ENCODE measurements at places on chromosomes 5 and 9.

GRCh38 chr9:126016579-126017290 is 269.6 kb downstream of the PBX3 start:
- peak; percentile 70 for DNase-seq

GRCh38 chr5:177435847-177436536 is 9.5 kb downstream of the GRK6 start:
- no peak for DNase-seq

DNA sequence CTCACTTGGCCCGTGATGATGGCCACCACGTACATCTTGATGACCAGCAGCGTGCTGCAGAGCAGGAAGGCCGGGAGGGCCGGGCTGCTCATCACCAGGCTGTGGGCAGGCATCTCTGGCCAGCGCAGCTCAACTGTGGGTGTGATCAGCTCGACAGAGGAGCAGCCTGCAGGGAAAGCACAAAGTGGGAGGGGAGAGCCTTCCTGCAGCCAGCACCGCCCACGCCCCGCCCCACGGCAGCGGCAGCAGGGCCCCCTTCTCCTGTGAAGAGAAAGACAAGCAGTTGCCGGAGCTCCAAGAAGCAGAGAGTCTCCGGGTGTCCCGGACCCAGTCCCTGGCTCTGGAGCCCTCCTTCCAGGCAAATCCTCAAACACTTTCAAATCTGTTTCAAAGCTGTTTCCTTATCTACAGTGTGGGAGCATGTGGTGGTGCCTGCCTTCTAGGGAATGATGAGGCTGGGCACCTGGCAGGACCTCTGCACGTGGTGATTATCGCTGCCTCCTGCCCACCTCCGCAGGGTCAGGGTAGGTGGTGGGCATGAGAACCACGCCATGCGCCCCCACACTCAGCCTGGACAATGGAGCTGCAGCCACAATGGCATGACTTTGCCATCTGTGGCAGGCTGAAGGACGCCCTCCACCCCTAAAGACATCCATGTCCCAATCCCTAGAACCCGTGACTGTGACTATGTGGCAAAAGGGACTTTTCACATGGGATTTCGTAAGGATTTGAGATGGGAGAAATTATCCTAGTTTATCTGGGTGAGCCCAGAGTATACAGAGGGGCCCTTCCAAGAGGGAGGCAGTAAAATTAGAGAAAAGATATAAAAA is at the start of gene PTGES:
Gene PTGES, minus strand, starts transcription at position 143 of the 830 bp plus-strand sequence. Its CDS starts 30 bp downstream, at position 113.
- DNase-seq: peak; percentile 77

GRCh38 chr5:143220748-143221251 is 182.7 kb downstream of the NR3C1 start:
- DNase-seq: no peak

DNA sequence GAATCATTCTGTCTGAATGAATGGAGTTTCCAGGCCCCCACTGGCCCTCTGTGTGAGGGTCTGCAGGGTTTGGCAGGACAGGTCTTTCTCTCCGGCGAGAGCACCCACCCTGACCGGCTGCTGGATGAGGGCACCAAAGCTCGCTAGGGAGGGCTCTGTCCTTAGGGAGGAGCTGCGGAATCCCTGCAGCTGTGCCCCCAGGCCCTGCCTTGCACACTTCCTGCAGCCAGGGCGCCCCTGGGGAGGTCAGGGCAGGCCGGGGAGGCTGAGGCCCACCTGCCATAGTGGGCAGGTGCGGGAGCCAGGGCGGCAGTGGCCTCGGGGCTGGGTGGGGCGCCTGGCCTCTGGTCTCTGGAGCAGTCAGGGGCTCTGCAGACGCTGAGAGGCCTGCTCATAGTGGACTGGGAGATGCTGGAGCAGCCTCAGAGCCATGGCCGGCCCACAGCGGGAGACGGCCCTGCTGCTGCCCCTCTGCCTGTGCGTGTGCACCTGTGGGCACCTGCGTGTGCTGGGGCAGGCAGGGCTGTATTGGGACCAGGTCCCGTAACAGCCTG is 36.1 kb downstream of the EXOC3 start:
- no peak for DNase-seq

DNA sequence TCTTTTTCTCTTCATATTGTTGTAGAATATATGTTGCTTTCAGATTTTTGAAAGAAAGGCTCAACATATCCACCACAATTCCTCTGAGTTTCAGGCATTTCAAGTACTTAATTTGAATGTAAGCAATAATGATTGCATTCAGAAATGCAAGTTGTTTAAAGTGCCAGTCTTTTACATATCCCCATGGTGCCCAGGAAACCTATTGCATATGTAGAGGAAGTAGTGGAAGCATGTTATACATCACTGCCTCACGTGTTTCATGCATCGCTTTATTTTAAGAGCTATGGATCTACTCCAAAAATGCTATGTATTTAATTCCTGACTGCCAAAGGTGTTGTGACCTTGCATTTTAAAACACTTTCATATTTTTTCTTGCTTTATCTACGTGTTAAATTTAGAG is 28.1 kb downstream of the CPEB4 start:
- DNase-seq: no peak

- DNase-seq: no peak
Measured at GRCh38 chr5:122909470-122910100, 64.2 kb downstream of the SNX24 start.

- DNase-seq: no peak
Measured at GRCh38 chr9:83433846-83434245, 104.4 kb downstream of the FRMD3 start.

- DNase-seq: peak; percentile 82
Measured at GRCh38 chr9:6680797-6681146, 35.2 kb upstream of the GLDC start.

GRCh38 chr9:85523202-85523601 is 218.6 kb downstream of the AGTPBP1 start:
- DNase-seq: peak; percentile 36

DNA sequence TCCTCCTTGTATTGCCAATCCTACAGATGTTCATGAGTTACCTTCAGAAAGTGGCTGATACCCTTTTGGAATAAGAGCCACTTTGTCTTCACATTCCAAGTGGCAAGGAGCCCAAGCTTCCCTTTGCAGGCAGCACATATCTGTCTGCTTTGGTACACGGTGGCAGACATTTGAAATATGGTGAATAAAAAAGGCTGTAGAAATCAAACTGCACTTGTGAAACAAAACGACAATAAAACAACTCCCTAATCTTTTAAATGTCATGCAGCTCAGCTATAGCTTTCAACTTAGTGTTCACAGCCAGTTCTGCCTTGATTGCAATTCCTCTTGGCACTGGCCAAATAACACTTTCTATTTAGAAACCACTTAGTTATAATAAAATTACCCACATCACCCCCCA is 35.0 kb upstream of the DMAC1 start:
- DNase-seq: no peak

GRCh38 chr9:106916466-106917235 is 53.7 kb downstream of the ZNF462 start:
- peak; percentile 56 for DNase-seq

GRCh38 chr9:14031060-14031414 is 282.9 kb downstream of the NFIB start:
- DNase-seq: no peak

GRCh38 chr9:132880324-132880661 is 1.6 kb downstream of the SPACA9 start:
- DNase-seq: no peak

DNA sequence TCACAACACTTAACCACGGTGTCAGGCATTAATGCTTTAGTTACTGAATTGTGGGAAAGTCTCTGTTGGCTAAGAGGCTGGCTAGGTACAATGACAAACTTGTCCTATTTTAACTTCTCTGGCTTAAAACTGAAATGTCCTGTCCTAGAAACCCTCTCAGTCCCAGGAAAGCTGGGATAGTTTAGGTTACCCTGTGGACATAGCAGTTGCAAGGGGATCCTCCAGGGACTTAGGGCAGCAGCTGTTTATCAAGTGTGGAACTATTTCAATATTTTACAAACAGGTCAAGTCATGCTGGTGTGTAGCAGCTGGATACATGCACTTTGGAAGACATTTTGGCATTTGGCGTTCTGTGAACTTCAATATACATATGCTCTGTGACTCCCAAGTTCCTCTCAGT is 95.0 kb upstream of the ARRDC3 start:
- no peak for DNase-seq

DNA sequence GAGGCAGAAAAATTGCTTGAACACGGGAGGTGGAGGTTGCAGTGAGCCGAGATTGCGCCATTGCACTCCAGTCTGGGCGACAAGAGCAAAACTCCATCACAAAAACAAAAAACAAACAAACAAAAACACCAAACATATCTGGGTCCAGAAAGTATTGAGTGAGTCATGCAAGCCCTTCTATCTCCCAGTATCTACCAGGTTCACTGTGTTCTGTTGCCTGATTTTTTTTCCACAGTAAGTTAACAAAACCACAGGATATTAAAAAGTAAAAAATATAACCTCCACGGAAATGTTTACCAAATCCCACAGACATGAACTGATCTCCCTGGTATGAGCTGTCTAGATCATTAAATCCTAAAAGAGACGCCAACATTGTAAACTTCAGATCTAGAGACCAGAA is 94.4 kb downstream of the ANKH start:
- no peak for DNase-seq

DNA sequence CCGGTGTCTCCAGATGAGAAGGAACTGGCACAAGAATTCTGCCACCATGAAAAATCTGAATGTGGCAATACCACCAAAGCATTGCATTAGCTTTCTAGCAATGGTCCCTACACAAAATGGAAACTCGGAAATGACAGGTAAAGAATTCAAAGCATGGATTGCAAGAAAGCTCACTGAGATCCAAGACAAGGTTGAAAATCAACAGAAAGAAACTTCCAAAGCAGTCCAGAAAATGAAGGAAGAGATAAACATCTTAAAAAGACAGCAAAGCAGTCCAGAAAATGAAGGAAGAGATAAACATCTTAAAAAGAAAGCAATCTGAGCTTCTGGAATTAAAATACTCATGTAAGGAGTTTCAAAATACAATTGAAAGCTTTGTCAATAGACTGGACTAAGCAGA is 16.8 kb upstream of the GRXCR2 start:
- DNase-seq: no peak

DNA sequence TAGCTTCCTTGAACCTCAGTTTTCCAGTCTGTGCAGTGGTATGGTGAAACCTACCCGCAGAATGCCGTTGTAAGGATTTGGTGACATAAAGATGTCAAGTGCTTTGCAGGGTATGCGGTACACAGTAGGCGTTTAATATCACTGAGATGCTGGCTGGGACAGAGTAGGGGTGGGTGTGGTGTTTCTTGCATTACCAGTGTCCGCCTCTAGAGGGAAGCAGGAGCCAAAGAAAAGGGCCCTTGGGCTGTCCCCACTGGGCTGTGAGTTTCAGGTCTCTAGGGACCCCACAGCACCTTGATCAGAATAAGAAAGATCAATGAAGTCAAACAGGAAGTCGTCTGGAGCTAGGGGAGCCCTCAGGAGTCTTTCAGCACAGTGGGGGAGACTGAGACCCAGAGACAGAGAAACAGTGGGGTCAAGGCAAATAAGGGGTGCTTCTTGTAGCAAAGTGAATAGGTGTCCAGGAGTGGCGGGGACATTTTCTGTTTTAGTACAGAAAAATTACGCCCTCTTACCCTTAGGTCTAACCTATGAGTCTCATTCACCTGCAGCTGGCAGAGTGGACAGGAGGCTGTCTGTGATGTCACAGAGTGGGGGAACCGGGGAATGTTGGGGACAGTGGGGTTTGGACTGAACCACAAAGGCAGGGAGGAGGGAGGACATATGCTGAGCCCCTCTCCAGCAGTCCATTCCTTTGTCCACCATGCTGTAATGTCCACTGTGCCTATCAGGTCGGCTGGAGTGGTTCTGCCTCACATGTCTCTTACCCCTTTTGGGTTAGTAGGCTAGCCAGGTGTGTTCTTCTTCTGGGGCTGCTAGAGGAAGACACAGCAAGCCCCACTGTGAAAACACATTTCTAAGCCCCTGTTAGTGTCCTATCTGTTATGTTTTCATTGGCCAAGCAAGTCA is 4.7 kb upstream of the TEX53 start:
- peak; percentile 75 for DNase-seq

DNA sequence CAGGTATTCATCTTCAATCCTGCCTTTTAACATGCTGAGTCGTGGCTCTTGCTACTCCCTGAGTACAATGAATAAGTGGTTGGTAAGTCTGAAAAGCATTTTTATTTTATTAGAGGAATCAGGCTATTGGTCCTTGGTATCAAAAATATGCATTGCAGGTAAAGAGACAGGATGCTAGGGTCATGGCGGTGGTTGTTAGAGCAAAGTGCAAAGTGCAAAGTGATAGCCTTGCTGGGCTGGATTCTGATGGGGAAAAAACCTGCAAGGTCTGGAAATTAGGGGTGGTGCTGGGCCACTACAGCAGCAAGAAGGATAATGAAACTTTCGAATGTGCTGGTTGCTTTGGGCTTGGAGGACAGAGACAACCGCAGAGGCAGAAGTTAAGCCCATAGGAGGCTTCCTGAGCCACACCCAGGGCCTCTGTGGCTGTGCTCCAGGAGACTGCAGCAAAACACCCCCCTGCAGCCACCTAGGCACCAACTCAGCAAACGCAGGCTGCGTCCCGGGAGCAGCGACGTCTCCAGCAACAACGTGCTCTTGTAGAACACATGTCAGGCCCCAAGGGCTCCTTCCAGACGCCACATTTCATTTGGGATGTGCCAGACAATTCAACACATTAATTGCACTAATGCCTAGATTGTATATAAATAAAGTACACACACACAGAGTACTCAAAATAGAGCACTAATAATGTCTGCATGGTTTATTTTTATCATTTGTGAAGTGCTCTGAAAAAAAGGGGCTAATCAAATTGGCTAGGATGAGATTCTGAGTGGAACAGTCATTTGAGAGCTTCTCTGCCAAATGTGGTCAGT is 149.8 kb upstream of the RAPGEF1 start:
- peak; percentile 76 for DNase-seq

DNA sequence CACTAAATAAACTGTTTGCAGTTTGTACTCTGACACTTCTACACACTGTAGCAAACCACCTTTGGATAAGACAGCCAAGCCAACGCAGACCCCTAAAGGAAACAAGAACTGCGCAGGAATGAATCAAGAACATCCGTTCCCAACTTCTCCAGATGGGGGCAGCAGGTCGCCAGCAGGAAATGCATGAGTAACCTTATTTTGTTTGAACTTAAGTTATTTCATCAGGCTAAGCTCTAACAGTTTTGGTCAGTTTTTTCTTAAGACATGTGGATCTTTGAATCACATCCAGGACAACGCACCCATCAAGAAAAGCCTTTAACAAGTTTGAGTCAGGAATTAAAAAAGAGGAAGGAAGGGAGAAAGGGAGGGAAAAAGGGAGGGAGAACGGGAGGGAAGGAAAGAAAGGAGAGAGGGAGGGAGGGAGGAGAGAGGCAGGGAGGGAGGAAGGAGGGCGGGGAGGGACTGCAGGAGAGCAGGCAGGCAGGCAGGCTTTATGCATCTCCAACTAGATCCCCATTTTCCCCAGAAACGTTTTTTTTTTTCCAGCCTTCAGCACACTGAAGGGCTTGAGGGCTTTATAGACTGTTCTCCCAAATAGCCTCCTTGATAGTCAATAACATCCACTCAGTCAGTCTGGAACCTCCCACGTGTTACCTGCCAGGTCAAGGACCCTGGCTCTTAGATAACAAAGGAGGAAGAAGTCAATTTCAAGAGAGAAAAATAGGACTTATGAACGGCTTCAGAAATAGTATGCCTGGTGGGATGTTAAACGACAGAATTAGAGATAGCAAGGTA is 22.2 kb downstream of the BHMT start:
- DNase-seq: peak; percentile 78

Measured in NCI-H69 (cell line).